Testis (tissue), 5 donors: ENCODE measurements at places on chromosomes 6 and 20. TPM values are rescaled to one million over a fixed set of nuclear protein-coding genes. Genes with fewer than 3 reads are reported as not detected.

The ALDH8A1 gene
- 4.9 TPM for total RNA-seq

The MRPS10 gene
- total RNA-seq, result 35.8 TPM

The PIM1 gene
- total RNA-seq, result 30.8 TPM

The GRM1 gene
- total RNA-seq, result 5.6 TPM

The GPR63 gene
- total RNA-seq, result 6.3 TPM

The TMEM242 gene
- total RNA-seq, result 11.9 TPM

The SLCO4A1 gene
- total RNA-seq, result 9.8 TPM

The KPNA5 gene
- total RNA-seq, result 32.8 TPM

The C4B gene
- total RNA-seq, result 96.7 TPM

The PKIG gene
- 70.4 TPM for total RNA-seq

The IL17F gene
- not detected for total RNA-seq

The CTCFL gene
- 24.8 TPM for total RNA-seq

The HM13 gene
- total RNA-seq, result 68.7 TPM

The COMMD7 gene
- total RNA-seq, result 21.8 TPM

The MAP7 gene
- total RNA-seq, result 48.7 TPM

The ZNF76 gene
- 97.3 TPM for total RNA-seq

The MTFR2 gene
- 8.8 TPM for total RNA-seq

The MUCL3 gene
- 0.19 TPM for total RNA-seq

The PRSS35 gene
- total RNA-seq, result 2.3 TPM

The BNIP5 gene
- 0.87 TPM for total RNA-seq

The SAMD3 gene
- total RNA-seq, result 5.5 TPM

The TINAG gene
- total RNA-seq, result not detected

The CD109 gene
- 4.0 TPM for total RNA-seq

The RBM24 gene
- total RNA-seq, result 9.1 TPM

The TRIM10 gene
- not detected for total RNA-seq

The PET117 gene
- total RNA-seq, result 17.5 TPM

The MUC21 gene
- total RNA-seq, result not detected

The COL21A1 gene
- 10.5 TPM for total RNA-seq

The RGS17 gene
- total RNA-seq, result 3.1 TPM
